Islet precursor cell (in vitro differentiated cells): ENCODE measurements at places on chromosomes 7 and 10.

DNA sequence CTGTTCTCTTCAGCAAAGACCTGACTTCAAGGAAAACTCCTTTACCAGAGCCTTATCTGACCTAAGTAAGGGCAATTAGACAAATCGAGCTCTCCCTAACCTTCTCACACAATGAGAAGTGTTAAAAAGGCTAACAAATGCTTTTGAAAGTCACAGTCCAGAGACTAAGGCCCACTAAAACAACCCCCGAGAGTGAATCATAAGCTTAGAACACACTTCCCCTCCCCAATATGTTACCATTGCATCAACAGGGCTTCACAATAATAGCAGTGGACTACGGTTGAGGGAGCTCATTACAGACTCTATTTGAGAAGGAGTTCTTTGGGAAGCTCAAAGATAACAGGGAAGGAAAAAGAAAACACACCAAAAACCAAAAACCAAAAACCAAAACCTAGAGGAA, 28.6 kb upstream of the ZEB1 start:
- DNase-seq, result no peak

DNA sequence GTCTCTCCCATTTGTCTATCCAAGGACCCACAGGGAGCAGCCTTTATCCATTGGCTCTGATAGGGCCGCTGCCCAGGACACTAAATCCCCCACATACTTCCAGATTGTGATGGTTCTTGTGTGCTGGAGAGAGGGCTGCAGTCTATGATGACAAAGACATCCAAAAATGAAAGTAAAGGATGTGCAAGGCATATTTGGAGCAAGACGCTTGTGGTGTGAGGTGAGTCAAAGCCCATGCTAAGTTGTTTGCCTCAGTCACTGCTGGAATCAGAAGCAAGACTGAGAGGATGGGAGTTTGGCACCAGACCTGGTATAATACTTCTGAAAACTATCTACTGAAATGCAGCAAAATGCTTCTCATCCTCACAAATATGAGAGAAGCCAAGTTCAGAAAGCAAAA, 22.7 kb downstream of the ZNF22 start:
- no peak for DNase-seq

- peak; percentile 50 for DNase-seq
These were observed 170.8 kb upstream of the KLF14 start for GRCh38 chr7:130904792-130905191.

DNA sequence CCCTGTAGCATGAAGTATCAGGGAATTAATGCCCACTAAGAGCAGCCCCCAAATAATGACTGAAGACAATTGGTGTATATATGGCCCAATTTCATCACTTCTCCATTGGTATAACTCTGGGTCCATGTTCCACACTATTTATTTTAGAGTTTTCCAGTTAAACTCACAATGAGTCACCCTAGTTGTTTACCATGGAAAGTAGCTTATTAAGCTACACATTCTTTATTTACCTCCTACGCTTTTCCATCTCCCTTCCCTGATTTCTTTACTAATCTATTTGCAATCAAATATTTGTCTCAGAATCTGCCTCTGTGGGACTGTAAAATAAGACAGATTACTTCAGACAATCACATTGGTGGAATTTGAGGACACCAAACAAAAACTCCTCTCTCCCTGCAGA, 655.6 kb downstream of the SORCS1 start:
- DNase-seq, result no peak

DNA sequence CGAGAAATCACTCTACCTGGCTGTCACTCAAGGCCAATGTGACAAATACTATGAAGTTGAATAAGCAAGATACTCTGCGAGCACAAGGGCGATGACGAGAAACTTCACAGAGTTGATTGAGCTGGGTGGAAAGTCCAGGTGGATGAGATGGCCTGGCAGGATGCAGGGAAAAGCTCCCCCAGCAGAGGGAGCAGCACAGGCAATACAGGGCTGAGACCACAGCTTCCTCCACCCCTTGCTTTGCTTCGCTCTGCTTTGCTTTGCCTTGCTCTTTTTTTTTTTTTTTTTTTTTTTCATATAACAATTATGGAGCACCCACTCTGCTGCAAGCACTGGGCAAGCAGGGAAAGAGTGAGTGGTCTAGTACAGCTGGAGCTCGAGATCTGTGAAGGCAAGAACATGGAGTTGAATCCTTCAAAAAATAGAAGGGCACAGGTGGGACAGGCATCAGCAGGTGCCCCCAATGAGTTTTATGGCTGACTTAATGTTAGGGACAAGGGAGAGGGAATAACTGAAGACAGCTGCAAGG, 88.3 kb downstream of the CABCOCO1 start:
- DNase-seq, result peak; percentile 84
